GM12865 (cell line): ENCODE measurements at places on chromosomes 1 and 21.
A peak's percentile ranks its signal among the peaks of the same experiment; 100 is the strongest.

DNA sequence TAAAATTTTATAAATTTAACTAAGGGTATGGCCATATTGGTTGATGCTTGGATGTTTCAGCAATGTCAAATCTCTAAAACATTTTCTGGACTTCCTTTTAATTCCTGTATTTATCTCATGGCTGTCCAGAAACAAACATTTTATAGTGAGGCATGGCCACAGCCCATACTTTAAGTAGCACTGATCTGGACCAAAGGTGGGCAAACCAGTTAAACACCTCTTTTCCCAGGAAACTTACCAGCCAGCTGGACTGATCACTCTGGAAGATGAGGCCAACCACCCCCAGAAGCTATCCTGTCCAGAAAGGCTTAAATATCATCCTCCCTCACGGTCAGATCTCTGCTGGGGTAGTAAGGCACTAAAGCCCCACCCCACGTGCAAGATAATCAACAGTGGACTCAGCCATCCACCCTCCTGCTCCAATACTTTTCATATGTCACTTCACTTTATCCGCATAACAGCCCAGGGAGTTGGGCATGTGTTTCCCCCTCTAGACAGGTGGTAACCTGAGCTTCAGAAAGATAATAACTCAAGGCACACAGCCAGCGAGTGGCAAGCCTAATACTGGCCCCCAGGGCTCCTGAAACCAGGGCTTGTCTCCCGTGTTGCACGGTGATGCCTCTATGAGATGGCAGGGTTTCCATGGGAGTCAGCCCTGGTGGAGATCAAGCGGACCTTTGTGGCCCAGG, 120.5 kb upstream of the NGF start:
- no peak for DNase-seq

DNA sequence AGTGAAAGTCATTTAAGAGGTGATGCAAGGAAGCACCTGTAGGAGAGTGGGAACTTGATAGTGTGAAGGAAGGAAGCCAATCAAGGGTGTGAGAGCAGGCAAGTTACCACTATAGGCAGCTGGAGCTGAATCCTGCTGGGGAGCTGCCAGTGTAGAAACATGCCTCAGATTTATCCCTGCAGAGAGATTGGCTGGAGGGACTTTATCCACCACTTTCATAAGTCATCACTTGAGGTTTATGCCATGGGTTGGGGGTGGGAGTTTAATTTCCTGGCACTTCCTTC, 443.6 kb downstream of the PLPP3 start:
- DNase-seq: peak; percentile 29

- no peak for DNase-seq
Observed at GRCh38 chr1:67840449-67840848, 7.2 kb upstream of the GNG12 start.

GRCh38 chr1:210437781-210438180, 109.1 kb downstream of the HHAT start:
- DNase-seq: no peak

- DNase-seq: no peak
Observed at GRCh38 chr1:188155261-188155660, 1326.5 kb downstream of the PLA2G4A start.
